ENCODE measurements at places on chromosomes 5 and 9.

GRCh38 chr9:68947842-68948569 lies 65.9 kb downstream of the PRKACG start:
- no peak for DNase-seq

GRCh38 chr5:99900302-99900852 lies 634.8 kb upstream of the FAM174A start:
- DNase-seq, result no peak

DNA sequence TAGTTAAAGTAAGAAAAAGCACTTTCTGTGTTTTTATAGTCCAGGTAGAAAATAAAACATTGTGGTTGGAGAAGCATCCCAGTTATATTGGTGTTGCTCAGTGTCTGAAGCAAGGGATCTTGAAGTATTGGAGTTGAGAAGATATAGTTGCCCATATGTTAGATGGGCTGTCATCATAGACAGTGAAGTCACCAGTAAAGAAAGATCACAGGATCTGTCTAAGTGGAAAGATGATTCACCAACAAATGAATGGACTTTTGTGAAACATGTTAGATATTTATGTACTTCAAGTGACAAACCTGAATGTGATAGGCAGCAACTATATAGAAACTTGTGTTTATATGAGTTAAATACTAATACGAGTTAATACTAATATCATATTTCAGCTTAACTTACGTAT lies 11.7 kb downstream of the OGN start:
- DNase-seq, result no peak

DNA sequence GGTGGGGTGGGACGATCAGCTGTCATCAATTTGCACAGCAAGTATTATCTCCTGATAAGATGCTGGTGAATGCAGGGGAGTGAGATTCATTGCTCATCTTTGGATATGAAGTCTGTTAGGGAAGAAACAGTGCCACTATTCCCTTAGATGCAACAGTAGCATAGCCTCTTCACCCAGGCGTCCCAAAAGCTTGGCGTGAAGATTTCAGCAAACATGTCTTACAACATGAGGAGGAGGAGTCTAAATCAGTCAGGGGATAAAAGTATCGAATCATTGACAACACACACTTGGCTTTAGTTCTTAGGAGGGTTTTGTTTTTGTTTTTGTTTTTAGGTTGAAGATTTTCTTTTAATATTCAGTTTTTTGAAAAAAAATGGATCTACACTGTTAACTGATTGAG lies 26.5 kb downstream of the SNX18 start:
- DNase-seq, result no peak

GRCh38 chr5:177382423-177383029 lies 1.7 kb upstream of the SLC34A1 start:
- DNase-seq, result no peak

- DNase-seq, result no peak
Measured at GRCh38 chr9:127569886-127570401, 42.1 kb upstream of the STXBP1 start.

GRCh38 chr5:173915310-173916014 lies 27.3 kb downstream of the CPEB4 start:
- DNase-seq, result no peak

All from GM12892 (cell line).